ENCODE measurements at places on chromosomes 16 and 17. TPM values are rescaled to one million over a fixed set of nuclear protein-coding genes. Genes with fewer than 3 reads are reported as not detected.

The TMEM92 gene
- total RNA-seq: 0.21 TPM

The TAT gene
- total RNA-seq: not detected

The ENPP7 gene
- total RNA-seq: 0.16 TPM

The KRT33B gene
- not detected for total RNA-seq

The USP43 gene
- total RNA-seq: not detected

The FBXW10B gene
- total RNA-seq: 1.0 TPM

The CALB2 gene
- not detected for total RNA-seq

The CLEC19A gene
- not detected for total RNA-seq

The SLFN14 gene
- total RNA-seq: 0.10 TPM

The MYH3 gene
- total RNA-seq: 6.5 TPM

The KRT12 gene
- not detected for total RNA-seq
